ENCODE measurements at places on chromosomes 3 and 15. TPM values are rescaled to one million over a fixed set of nuclear protein-coding genes. Genes with fewer than 3 reads are reported as not detected.

Gene ANKRD63
- not detected for total RNA-seq

Gene TM6SF1
- total RNA-seq: 0.48 TPM

Gene FOXB1
- total RNA-seq: not detected

Gene SKOR1
- 0.08 TPM for total RNA-seq

Gene CFAP100
- total RNA-seq: not detected

Gene KAT2B
- total RNA-seq: 30.7 TPM

Gene CCDC80
- 13.2 TPM for total RNA-seq

Gene TERC
- 10.6 TPM for total RNA-seq

Gene ITPR1
- total RNA-seq: 12.7 TPM

Gene RAB6B
- total RNA-seq: 3.3 TPM

Gene LRRC31
- not detected for total RNA-seq

Gene RTP4
- 1.8 TPM for total RNA-seq

Gene SCN11A
- 0.04 TPM for total RNA-seq

Gene PIGZ
- total RNA-seq: 3.7 TPM

Gene CTXN2
- not detected for total RNA-seq

Gene TNNC1
- total RNA-seq: 0.88 TPM

Gene KNG1
- not detected for total RNA-seq

Gene EXD1
- total RNA-seq: not detected

Gene MAP6D1
- 2.0 TPM for total RNA-seq

Gene ALG1L2
- total RNA-seq: not detected

Gene SPINT1
- total RNA-seq: 127 TPM

Gene CLDN16
- 0.76 TPM for total RNA-seq

Gene RAB43
- 7.8 TPM for total RNA-seq

Gene TMC3
- not detected for total RNA-seq

Gene HYAL1
- 4.1 TPM for total RNA-seq

Gene DYNC1LI1
- total RNA-seq: 21.3 TPM

Gene RNU6-1
- not detected for total RNA-seq

Gene GOLGA8Q
- total RNA-seq: not detected

Gene C2CD4B
- total RNA-seq: 0.24 TPM
